Lung microvascular endothelial cell (primary cell): ENCODE measurements at places on chromosomes 5 and 9. TPM values are rescaled to one million over a fixed set of nuclear protein-coding genes. Genes with fewer than 3 reads are reported as not detected.

The ADAMTS19 gene
- not detected in 2 replicates for total RNA-seq

The LRRC14B gene
- not detected in 2 replicates for total RNA-seq

The MAMDC2 gene
- 0.79 and 2.6 TPM in 2 replicates for total RNA-seq

- DNase-seq = peak; percentile 10
These were observed 18.7 kb downstream of the GIN1 start for GRCh38 chr5:103101079-103101750.

GRCh38 chr9:93020771-93021670 lies 37.5 kb upstream of the SUSD3 start:
- DNase-seq = no peak

DNA sequence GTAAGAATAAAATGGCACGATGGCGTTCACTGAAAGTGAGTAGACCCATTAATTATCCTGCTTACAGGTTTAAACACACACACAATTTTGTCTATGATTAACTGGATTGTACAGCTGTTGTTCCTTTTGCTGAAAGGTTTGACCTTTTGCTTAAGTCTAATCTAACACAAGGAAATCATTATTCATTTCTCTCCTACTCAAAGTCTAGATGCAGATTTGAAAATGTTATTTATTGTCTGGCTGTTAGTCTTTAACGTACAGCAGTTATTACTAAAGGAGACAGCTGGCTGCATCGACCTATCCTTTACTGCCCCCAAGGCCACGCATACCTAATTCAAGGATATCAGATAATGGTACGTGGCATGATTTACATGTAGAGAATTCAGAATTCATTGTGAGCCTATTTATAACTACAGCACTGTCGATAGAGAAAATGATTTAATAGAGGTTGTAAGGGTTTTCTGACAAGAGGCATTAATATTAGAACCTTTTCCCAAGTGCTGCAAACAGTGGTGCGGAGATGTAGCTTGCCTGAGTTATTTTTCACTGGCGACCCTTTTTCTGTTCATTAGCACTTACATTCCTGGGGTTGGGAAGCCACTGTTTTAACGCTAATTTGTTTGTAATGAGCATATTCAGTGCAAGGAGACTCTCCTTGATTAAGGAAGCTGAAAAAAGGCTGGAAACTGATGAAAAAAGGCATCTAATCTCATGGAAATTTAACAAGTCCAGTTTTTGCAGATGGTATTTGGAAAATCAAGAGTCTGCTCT lies 368.4 kb upstream of the GRAMD2B start:
- no peak for DNase-seq

DNA sequence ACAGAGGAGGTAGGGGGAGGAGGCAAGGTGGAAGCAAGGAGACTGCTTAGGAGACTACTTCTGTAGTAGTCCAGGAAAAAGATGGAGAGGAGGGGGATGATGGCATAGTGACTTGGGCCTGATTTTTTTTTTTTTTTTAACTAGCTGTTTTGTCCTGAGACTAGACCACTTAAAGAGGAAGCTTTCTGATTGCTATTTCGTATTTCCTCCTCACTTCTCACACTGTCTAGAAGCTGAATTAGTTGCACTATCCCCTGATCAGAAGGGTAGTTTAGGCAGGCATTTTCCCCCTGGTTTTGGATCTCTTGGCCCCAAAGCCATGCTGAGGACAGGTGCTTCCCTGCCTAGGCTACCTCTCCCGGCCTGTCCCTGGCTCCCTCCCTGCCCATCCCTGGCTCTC lies 14.9 kb downstream of the LARP1 start:
- DNase-seq = no peak

- DNase-seq = no peak
These were observed 42.0 kb upstream of the ENTREP1 start for GRCh38 chr9:69283003-69283402.
